IPS DF 19.7 (cell line): ENCODE measurements at places on chromosomes 1 and 21.

GRCh38 chr21:43717967-43718871, 710 bp upstream of the PDXK start:
- DNase-seq = no peak

DNA sequence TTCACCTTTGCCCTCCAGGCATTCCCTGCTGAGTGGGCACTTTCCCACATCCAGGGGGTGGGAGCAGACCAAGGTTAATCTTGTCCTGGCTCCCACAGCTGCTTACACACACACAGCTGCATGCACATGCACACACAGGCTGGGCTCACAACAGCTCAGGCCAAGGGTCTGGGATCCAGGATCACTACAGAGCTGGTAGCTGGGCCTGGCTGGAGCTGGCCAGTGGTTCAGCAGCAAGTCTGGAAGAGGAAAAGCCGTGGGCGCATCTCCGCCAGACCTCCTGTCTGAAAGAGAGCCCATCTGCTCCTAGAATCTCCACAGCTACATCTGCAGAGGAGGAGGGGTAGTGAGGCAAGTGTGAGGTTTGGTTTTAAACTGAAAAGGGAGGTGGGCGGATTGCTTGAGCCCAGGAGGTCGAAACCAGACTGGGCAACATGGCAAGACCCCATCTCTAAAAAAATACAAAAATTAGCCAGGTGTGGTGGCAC, 3.8 kb downstream of the CDK18 start:
- DNase-seq = no peak

- DNase-seq = no peak
Observed at GRCh38 chr1:174788981-174789380, 210.8 kb upstream of the CACYBP start.

DNA sequence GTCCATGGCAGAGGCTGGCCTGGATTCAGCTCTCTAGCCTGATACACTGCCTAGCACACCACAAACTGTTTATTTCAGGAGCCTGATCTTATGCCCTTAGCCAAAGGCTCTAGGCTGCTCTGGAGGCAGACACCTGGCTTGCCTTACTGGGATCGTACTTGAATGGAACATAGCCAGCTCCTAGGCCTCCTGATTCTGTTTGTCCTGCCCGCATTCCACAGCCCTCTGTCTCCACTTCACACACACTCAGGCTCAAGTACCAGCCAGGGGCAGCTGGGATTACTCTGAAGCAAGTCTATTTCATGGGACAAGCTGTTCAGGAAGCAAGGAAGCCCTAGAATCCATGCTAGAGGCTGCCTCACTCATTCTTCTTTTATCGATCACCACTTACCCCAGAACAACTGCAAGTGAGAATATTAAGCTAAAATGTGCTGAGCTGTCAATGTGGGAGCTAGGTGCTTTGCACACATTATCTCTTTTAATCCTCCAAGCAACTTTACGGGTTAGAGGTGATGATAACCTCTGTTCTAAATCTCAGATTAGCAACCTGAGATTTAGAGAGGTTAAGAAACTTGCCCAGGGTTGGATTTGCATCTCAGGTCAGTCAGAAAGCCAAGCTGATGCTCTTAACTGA, 31.1 kb upstream of the CYP4B1 start:
- DNase-seq = no peak

GRCh38 chr21:25791319-25791718, 56.5 kb downstream of the GABPA start:
- DNase-seq = no peak

DNA sequence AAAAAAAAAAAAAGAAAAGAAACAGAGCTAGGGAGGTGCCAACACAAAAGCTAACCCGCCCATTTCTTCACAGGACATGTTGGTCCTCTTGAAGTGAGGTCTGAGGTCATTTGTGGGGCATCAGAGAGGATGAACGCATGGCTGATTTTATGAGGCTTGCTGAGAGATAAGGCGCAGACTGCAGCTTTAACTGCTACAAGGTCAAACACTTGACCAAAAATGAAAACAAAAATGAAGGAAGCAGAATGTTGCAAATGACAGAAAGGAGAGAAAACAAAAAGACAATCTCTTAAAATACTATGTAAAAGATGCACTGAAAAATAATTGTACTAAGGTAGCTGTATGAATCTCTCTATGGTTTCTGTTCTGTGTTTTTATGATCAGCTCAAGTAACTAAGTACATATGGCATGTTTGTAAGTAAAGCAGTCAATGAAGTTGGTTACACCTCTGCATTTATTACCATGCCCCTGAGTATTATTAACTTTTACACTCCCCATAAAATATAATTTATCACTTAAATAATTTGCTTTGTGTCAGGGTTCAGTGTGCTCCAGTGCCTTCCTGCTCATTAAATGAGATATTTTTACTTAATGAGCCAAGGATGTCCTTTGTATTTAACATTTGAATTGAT, 249.1 kb upstream of the NR5A2 start:
- DNase-seq = no peak

DNA sequence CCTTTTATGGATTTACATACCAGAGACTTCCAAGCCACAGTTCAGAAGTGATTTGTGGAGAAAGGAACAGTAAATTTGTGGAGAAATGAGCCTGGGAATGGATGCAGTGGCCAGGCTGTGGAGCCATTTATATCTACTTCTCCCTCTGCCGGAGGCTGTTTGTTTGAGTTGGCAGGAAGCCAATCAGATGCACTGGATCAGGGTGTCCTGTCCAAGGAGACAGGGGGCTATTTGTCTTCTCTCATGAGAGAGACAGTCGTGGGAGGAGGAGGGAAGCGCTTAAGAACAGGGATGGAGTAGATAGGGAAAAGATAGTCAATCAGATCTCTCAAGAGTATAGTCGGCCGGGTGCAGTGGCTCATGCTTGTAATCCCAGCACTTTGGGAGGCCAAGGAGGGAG, 2.8 kb upstream of the HAPLN2 start:
- no peak for DNase-seq
